ENCODE measurements at places on chromosomes 11 and 22. TPM values are rescaled to one million over a fixed set of nuclear protein-coding genes. Genes with fewer than 3 reads are reported as not detected.

- no peak for DNase-seq
These were observed 12.0 kb downstream of the P2RY6 start for GRCh38 chr11:73284106-73284505.

Gene KIRREL3
- 0.35 TPM for total RNA-seq

Gene OR4B1
- not detected for total RNA-seq

DNA sequence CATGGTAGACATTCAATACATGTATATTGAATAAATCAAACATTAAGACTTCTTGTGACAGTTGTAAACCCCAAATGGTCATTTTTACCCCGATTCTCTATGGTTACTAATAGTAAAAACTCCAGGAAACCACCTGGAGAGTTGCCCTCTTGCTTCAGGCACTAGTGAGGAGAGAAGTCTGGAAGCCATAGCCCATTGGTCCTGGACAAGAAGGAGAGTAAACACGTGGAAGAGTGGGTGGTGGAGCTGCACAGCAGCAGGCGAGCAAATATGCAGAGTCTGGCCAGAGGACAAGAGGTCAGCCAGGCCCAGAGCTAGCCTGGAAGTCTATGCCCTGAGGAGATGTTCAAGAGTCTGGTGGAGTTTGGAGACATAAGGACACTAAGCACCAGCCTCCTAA is 17.7 kb downstream of the DCHS1 start:
- DNase-seq = peak; percentile 58

DNA sequence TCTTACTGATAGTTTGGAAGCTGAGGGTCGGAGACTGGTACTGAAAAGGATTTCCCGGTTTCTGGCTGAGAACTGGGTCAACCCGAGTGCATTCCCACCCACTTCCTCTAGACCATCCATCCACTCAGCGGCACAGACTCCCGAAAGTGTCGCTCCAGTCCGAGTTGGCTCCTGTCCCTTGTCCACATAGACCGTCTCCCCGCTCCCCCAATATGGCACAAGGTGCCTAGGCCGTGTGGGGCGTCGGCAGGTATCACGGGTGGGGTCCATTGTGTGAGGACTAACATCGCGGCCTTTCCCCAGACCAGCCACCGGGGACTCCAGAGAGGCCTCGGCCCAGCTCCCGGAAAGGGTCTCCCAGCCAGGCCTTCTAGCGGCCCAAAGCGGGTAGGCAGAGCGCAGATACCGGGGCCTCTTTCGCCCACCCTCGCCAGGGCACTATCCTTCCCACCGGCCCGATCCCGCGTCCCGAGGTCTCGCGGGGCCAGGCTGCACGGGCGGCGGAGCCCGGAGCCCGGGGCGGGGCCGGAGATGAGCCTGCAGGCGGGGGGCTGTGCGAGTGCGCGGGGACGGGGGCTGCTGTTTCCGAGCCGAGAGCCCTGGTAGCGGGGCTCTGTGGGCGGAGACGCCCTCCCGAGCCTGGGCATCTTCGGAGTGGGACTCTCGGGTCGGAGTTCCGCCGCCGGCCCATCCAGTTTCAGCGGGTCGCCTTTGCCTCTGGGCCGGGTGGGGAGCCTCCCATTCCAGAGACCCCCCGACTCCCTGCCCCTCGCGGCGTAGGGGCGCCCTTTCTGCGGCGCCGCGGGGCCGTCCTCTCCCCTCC is 21.1 kb downstream of the SERPINH1 start:
- peak; percentile 80 for DNase-seq

Gene MYO7A
- total RNA-seq = 4.6 TPM

DNA sequence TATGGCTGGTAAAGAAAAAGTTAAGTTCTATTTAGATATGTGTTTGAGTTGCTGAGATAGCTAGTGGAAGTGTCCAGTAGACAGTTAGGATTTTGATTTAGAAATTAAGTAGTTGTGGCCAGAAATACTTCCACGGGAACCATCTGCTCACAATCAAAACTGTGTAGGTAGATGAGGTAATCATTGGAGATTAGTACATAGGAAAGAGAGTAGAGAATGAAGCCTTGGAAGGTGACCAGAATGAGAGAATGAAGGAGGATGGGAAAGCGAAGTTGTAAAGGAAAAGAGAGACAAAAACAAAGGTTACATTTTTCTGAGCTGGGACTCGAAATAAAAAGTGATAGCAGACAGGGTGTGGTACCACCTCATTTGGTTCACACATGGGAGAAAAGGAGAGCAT is 296.9 kb upstream of the SORL1-AS1 start:
- no peak for DNase-seq

All from left ventricle myocardium superior (tissue), 1 donor.